ENCODE measurements at places on chromosomes 6 and 20. TPM values are rescaled to one million over a fixed set of nuclear protein-coding genes. Genes with fewer than 3 reads are reported as not detected.

TP53TG5 gene
- polyA plus RNA-seq, result 0.14 TPM

FOXS1 gene
- polyA plus RNA-seq, result not detected

SLC52A3 gene
- not detected for polyA plus RNA-seq

- no peak for DNase-seq
Measured at GRCh38 chr6:98971303-98971702, 23.6 kb upstream of the FBXL4 start.

DNA sequence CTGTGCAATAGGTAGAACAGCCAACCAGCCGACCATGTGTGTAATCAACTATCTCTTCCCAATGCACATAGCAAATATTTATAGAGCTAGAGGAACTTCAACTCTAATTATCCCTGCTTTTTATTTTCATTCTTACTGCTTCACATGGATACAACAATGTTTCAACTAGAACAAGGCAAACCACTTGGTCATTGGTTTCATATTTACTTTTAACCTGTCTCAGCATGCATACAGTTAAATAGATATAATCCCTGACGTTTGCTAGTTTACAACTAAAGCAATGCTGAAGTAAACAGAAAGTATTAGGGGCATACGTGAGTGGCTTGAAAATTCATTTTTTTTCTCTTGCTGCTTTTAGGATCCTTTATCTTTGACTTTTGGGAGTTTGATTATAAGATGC is 318.5 kb upstream of the MAP3K7 start:
- no peak for DNase-seq

DNA sequence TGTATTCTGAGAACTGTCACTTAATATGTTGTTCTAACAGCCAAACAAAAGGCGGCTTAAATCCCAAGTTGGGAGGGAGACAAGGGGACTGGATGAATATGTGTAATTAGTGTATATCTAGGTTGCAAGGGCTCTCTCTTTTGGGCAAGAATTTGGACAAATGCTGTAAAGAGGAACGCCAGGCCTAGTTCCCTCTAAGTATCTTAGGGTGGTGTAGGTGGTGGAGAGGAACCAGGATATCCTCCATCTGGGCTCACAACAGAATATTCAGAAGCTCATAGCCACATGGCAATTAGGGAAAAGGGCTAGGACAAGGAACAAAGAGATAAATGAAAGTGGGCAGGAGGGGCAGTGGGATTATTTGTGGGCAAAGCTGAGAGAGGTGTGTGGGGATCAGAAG is 149.5 kb downstream of the LRFN2 start:
- DNase-seq, result no peak

GRCh38 chr6:4398791-4399190 is 263.4 kb upstream of the ECI2 start:
- DNase-seq, result no peak

GRCh38 chr6:108689272-108690161 is 128.8 kb downstream of the FOXO3 start:
- peak; percentile 86 for DNase-seq

DNA sequence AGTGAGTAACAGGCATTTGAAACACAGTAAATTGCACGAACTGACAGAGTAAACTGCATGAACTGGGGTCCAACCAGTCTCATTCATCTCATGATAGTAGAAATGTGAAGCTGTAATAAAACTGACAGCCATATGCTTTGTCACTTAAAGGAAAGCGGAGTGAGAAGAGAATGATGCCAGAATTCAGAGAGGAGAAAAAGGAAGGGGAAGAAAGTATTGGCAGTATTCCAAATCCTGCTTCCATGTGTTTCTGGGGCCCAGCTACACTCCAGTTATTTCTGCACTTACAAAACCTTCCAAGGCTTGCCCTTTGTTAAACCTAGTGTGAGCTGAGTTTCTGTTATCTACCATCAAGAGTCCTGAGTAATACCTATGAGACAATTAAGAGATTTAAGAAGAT is 17.2 kb downstream of the SNX14 start:
- peak; percentile 51 for DNase-seq

DNA sequence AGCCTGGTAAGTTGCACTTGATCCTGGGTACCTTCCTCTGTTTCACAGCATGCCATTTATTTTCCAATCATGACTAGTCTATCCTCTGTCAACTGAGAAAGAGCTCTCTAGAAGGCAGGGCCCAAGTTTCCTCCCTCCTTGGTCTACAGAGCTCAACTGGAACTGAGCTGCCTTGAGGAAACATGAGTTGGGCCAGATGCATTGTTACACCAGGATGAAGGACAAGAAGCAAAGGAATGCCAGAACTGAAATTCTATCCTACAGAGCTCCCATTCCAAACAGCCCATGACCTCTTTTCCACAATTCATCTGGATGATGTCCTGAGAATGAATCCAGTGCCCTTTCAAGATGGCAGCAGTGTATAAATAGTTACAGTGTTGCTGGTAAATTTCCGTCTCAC is 66.7 kb upstream of the E2F3 start:
- no peak for DNase-seq

- DNase-seq, result no peak
Measured at GRCh38 chr20:32651537-32651936, 22.2 kb downstream of the C20orf203 start.
